Mammary epithelial cell (primary cell): ENCODE measurements at places on chromosomes 1 and 21. TPM values are rescaled to one million over a fixed set of nuclear protein-coding genes. Genes with fewer than 3 reads are reported as not detected.
A peak's percentile ranks its signal among the peaks of the same experiment; 100 is the strongest.

DNA sequence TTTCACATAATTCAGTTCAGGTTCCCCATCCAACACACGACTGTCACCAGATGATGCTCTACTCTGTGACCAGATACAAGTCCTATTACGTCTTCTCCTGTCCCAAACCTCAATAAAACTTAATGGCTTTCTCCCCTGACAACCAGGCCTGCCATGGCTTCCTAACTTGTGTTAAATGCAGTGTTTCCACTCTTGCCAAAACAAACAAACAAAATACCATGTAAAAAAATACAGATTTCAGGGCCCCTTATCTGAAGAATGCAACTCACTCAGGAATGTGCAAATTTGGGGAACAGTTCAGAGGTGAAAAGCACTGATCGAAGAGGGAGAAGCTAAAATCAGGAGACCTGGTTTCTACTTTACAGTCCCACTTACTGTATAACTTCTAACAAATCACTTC is 863 bp upstream of the NUF2 start:
- DNase-seq = no peak

GRCh38 chr21:30710499-30710898 is 8.1 kb downstream of the KRTAP21-3 start:
- DNase-seq = peak; percentile 98

GRCh38 chr1:168653567-168653966 is 75.4 kb downstream of the DPT start:
- DNase-seq = peak; percentile 46

DNA sequence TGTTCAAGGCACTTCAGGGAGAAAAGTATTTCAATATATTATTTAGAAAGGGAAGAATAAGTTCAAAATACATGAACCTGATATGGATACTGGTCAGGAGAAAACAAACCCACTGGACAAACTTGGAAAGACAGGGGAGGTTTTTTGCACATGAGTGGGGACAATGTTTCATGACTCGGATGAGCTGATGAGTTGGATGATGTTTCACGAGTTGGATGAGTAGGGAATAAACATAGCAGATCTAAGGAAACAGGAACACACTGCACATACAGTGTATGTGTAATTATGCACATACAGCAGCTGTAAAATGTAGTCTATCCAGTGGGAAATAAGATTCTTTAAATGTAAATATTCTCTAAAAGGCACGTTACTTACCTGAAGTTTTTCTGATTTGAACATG is 682.9 kb upstream of the ADAMTS5 start:
- DNase-seq = peak; percentile 40

- no peak for DNase-seq
Observed at GRCh38 chr1:207822124-207822601, 70.3 kb downstream of the CD46 start.

- no peak for DNase-seq
Observed at GRCh38 chr1:196488579-196488978, 119.7 kb downstream of the KCNT2 start.

Gene TNNI3K
- not detected for total RNA-seq

GRCh38 chr1:45721207-45721606 is 29.2 kb downstream of the IPP start:
- DNase-seq = no peak

- no peak for DNase-seq
Observed at GRCh38 chr1:3907031-3907534, 7.0 kb upstream of the C1orf174 start.

GRCh38 chr1:182041615-182042014 is 19.9 kb downstream of the ZNF648 start:
- no peak for DNase-seq

DNA sequence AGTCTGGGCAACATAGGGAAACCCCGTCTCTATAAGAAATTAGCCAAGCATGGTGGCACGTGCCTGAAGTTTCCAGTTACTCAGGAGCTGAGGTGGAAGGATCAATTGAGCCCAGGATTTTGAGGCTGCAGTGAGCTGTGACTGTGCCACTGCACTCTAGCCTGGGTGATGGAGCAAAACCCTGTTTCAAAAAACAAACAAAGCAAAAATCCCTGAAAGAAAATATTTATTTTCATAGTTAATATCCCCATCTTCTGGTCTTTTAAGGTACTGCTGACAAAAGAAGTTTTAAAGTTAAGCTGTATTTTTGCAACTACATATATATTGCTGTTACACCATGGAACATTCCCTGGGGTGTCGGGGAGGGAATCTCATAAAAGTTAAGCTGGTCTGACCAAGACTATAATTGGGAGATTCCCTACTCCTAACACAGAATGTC is 26.0 kb downstream of the VAMP4 start:
- peak; percentile 5 for DNase-seq

Gene ATF3
- 3.5 TPM for total RNA-seq

DNA sequence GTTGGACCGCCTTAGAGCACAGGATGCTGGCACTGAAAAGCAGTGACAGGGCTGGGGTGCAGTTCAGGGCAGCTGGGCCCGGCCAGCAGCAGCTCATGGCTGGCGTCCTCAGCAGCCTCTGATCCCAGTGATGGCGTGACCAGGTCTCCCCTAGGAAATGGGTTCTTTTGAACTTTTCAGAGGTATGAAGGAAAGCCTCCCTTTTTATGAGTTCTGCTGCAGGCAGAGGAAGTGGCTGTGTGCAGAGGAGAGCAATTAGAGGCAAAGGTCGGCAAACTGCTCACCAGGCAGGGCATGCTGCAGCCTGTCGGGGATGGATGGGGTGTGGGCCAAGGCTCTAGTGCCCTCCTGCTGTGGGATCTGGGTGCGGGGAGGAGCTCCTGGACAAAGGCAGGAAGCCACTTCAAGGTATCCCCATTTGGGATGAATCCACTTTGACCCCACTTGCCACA is 45.6 kb upstream of the RAB4A start:
- peak; percentile 73 for DNase-seq

- DNase-seq = no peak
Observed at GRCh38 chr1:23624440-23624839, 65.1 kb upstream of the ID3 start.

Gene CDK11B
- 5.8 TPM for total RNA-seq

- peak; percentile 81 for DNase-seq
Observed at GRCh38 chr1:234315091-234315541, 58.1 kb upstream of the COA6 start.

Gene RBP7
- total RNA-seq = not detected in 2 replicates

Gene COL9A2
- 0.37 and 0.40 TPM in 2 replicates for total RNA-seq

DNA sequence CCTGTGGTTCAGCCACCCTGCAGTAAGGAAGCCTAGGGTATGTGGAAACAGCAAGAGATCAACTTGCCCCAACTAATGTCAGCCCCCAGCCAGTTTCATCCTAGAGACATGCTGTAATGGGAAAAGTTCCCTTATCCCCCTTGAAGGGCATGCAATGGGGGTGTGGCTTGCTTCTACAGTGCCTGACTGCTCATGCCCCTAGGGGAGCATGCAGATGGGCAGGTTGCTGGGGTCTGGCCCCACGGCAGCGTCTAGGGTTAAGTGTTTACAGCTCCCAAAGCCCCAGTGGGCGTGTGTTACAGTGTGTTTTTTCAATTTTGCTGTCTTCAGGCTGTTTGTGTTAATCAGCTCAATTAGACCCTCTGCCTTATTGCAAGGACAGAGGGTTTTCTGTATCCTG is 1105.9 kb downstream of the AMY1C start:
- no peak for DNase-seq

DNA sequence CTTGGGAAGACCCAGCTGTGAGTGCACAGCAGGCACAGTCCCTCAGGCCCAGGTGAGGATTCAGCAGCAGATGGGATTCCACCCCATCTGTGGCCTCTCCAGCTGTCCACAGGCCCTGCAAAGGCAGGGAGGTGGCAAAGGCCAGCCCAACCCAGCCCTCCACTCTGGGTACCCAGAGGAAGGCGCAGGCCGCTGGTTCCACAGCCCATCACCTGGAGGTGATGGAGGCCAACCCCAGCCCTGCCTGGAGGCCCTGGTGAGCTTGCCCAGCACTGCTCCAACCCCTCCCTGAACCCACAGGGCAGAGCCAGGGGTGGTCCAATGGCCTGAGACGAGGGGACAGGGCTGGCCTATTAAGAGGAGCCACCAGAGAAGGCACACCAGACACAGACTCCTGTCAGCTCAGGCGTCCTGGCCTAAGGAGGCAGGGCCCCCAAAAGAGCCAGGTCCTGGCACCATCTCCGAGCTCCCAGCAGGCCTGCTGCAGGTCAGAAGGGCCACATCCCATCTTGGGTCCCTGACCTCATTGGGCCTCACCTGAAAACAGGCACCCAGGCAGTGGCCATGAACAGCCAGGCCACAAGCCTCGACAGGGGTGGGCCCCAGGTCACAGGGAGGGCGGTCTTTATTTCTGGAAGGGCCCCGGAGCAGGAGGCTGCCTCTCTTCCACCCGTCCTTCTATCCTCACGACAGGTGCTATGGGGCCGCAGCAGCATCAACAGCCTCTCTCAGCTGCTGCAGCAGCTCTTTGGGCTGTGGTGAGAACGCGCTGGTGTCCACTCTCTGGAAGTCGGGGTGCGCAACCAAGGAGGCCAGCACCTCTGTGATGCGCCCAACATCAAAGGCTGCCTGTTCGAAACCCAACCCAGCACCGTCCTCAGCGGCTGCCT is 3.2 kb downstream of the JMJD4 start:
- no peak for DNase-seq

- peak; percentile 41 for DNase-seq
Observed at GRCh38 chr1:29849038-29849750, 612.9 kb downstream of the PTPRU start.

Gene DENND2D
- total RNA-seq = 1.5 and 1.6 TPM in 2 replicates

DNA sequence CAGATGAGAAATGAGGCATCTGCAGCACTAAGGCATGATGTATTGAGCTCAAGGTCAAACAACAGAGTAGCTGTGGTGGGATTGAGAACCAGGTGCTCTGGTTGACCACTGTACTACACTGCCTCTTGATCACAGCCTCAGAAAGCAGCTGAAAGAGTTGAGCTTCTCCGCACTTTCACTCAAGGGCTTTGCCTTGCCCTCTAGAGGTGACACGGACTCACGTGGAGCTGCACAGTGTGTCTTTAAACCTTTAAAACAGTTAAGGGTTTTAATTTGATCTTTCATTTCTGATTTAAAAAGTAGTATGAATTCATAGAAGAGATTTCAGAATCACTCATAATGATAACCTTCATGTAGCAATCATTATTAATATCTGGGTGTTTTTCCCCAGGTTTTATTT is 132.5 kb downstream of the RWDD3 start:
- no peak for DNase-seq

Gene TRAF3IP3
- total RNA-seq = 0.28 TPM in 1 of 2 replicates, not detected in the other

DNA sequence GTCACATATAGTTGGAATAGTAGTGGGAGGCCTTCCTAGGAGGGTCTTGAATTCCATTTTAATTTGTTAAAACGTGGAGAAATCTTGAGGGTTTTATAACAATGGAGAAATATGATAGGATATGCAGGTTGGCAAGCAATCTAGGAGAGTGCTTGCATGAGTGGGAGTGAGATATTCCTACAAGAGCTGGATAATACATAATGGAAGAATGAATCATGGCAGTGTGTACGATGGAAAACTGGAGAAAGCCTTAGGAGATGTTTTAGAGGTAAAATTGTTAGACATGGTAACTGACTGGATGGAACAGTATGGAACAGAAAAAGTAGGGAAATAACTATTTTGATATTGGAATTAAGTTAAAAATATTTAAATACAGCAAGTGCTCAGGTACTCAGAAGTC is 352.4 kb downstream of the PTBP2 start:
- no peak for DNase-seq

Gene CTSK
- total RNA-seq = 4.6 and 5.8 TPM in 2 replicates

GRCh38 chr1:6445062-6445763 is 20.6 kb downstream of the ESPN start:
- DNase-seq = no peak

Gene UBL4B
- not detected for total RNA-seq

DNA sequence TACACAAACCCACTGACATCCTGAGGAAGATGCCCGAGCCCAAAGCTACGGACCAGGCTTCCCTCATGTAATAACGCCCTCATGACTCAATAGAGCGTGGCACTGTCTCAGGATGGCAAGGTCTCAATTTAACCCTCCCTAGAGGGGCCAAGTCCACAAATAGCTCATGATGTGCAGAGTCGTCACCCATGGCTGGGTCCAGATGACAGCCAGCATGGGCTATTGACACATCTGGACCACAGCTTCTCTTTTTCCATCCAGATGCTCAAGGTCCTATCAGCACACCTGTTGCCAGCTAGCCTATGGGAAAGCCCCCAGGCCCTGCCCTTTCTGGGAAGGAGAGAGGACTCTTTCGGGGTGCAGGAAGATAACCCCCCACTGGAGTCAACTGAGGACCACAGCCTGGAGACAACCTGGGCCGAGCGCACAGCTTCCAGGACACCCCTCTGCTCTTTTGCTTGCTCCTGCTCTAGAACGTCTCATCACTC is 2.8 kb downstream of the LAPTM5 start:
- DNase-seq = no peak

Gene LMNA
- total RNA-seq = 608 and 797 TPM in 2 replicates

DNA sequence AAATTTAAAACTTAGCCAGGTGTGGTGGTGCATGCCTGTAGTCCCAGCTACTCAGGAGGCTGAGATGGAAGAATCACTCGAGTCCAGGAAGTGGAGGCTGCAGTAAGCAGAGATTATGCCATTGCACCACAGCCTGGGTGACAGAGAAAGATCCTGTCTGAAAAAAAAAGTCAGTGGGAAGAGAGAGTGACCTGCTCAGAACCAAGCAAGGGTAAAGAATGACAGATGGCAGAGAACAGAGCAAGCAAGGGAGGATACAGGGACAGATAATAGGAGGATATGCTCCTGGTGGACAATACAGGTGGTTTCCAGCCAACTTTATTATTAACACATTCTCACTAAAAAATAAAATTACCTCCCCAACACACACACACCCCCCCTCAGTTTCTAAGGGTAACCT is 4.6 kb upstream of the TMEM51 start:
- DNase-seq = no peak

GRCh38 chr1:169680377-169681019 is 30.9 kb downstream of the SELL start:
- no peak for DNase-seq

- peak; percentile 36 for DNase-seq
Observed at GRCh38 chr1:211476200-211476849, 15.6 kb downstream of the RD3 start.

GRCh38 chr1:187928696-187929095 is 1099.9 kb downstream of the PLA2G4A start:
- DNase-seq = no peak

- no peak for DNase-seq
Observed at GRCh38 chr1:12339811-12340543, 110.1 kb downstream of the VPS13D start.

Gene RNF186
- not detected in 2 replicates for total RNA-seq

DNA sequence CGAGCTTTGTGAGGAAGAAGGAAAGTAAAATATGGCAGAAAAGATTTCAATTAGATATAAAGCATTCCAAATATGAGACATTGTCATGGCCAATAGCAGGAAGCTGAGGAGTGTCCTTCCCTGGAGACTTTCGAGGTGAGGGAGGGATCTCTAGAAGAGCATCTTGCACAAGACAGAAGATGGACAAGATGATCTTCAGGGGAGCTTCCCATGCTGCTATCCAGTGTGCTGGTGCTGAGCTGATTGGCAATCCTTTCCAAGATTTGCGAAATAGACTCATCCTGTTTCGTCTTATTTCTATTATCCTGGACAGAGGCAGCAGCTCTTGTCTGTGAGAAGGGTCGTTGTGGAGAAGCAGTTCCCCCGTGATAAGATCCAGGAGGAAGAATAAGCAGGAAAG is 342.0 kb upstream of the CAMK1G start:
- no peak for DNase-seq
